Stromal cell of bone marrow (primary cell): ENCODE measurements at places on chromosomes 5 and 9.

DNA sequence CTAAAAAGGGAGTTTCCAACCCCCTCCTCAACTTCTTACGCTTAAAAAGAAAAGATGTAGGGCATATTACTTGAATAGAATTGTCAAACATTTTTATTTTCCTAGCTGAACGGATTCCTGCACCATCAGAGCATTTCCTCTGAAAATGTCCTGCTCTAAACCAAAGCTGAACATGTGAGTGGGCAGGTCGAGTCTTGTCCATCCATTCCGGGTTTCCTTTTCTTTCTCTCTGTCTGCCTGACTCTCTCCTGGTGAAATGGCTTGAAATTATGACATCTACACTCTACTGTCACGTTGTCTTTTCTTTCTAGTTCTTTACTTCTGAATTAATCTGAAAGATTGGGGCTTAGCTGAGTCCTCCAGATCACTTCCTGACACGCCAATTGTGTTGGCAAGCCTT is 39.2 kb upstream of the PTPN3 start:
- DNase-seq, result no peak

- no peak for DNase-seq
Measured at GRCh38 chr5:130712324-130712723, 452.7 kb downstream of the HINT1 start.

GRCh38 chr5:83036991-83037575 is 40.1 kb downstream of the TMEM167A start:
- no peak for DNase-seq

DNA sequence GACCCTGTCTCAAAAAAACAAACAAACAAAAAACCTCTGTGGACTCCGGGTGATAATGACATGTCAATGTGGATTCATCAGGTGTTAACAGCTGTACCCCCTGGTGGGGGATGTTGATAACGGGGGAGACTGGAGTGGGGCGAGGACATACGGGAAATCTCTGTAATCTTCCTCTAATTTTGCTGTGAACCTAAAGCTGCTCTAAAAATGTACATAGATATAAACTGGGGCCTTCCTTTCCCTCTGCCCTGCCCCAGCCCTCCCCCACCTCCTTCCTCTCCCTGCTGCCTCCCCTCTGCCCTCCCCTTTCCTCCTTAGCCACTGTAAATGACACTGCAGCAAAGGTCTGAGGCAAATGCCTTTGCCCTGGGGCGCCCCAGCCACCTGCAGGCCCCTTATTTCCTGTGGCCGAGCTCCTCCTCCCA is 1.4 kb upstream of the CEL start:
- DNase-seq, result no peak

- no peak for DNase-seq
Measured at GRCh38 chr5:95924720-95925377, 36.8 kb downstream of the ELL2 start.

DNA sequence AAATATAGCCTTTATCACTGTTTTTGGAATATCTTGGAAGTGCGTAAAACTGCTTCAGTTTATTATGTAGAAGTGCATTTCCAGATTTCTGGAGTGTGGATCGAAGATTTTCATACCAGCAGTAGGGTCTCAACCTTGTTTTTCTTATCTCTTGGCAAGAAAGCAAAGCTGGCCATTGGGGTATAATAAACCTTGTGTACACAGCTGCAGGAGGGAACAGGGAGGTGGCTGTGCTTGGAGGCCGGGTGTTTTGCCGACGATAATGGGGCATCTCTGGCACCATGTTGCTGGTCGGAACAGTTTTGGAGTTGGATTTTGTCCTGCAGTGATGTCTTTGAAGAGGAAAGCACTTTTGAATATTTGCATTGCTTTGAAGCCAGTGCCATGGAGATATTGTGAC is 308.8 kb upstream of the DMRT1 start:
- no peak for DNase-seq

GRCh38 chr9:131650254-131650653 is 89.6 kb downstream of the RAPGEF1 start:
- peak; percentile 70 for DNase-seq

GRCh38 chr5:138448481-138449398 is 9.9 kb downstream of the REEP2 start:
- DNase-seq, result no peak
